ENCODE measurements at places on chromosomes 2 and 18.
A peak's percentile ranks its signal among the peaks of the same experiment; 100 is the strongest.

DNA sequence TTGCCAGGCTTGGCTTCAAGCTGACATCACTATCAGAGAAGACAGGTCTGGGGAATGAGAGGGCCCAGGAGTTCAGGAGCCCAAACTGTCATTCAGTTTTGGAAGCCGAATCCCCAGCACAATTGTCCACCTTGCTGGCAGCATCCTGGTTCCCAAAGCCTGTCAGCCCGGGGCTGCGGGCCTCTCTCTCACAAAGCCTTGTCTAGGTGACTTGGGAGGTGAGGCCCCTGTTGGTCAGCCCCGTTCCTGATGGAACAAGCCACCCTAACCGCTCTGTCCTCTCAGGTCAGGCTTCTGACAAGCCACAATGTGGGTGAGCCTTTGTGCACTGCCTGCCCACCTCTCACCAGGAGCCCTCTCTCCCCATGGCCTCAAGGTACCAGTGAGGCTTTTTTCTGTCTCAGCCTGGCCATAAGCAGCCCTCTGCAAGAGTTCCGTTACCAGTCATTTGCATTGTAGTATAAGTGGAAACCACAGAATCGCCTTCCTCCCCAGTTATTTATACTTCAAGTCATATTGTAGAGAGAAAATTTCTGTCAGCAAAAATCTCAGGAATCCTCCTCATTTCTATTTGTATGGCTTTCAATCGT lies 100.6 kb downstream of the MSH2 start:
- peak; percentile 35 for DNase-seq

DNA sequence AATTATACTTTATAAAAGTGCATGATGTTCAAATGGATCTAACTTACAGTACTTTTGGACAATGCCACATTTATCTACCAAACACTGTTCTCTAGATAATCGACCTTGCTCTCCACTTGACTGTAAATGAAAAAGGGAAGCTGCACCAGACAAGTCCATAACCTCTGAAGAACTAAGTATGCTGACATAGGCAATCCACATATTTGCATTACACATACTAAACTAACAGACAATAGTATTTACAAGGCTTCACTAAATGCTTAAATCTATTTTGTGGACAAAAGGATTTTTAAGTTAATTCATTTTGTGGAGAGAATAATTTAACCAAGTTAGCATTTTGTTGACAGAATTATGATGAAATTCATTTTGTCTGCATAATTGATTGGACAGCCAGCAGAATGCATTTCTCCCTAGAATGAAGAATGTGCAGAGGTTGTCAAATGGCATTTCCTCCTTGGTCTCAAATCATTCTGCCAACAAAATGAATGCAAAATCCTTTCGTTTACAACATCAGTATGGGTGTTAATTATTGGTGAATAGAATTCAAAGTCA lies 520.9 kb downstream of the CPS1 start:
- DNase-seq: no peak

GRCh38 chr18:22223254-22223964 lies 54.0 kb downstream of the GATA6 start:
- DNase-seq: peak; percentile 98

GRCh38 chr2:103986001-103986400 lies 867.9 kb upstream of the POU3F3 start:
- no peak for DNase-seq

- DNase-seq: peak; percentile 81
Observed at GRCh38 chr2:11446733-11447248, 19.2 kb downstream of the E2F6 start.

DNA sequence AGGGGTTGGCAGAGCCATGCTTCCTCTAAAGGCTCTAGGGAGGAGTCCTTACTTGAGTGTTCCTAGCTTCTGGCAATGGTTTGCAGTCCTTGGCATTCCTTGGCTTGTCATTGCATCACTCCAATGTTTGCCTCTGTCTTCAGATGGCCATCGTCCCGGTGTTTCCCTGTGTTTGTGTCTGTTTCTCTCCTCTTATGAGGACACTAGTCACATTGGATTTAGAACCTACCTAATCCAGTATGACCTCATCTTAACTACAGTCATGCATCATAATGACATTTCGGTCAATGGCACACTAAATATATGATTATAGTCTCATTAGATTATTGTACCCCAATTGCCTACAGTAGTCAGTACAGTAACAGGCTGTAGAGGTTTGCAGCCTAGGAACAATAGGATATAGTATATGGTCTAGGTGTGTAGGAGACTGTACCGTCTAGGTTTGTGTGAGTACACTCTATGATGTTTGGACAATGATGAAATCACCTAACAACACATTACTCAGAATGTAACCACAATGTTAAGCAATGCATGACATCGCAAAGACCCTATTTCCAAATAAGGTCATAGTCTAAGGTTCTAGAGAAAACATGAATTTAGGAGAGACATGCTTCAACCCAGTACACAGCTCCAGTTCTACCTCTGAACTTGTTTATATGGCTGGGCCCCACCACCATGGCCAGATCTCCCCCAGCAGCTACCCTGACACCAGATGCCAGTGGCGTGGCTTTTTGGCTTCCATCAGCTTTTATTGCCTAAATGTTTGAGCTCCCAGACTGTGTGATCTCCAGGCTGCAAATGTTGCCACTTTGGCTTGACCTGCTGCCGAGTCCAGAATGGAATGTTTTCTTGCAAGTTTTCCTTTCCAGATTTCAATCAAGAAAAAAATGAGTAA lies 22.1 kb downstream of the SRD5A2 start:
- no peak for DNase-seq

Measured in islet precursor cell (in vitro differentiated cells).